Stimulated activated CD4-positive, alpha-beta T cell treated with anti-CD3 and anti-CD28 coated beads, Interleukin-4, amount 100 ng/mL, for 4 hours (primary cell): ENCODE measurements at places on chromosomes 13 and 19.

- no peak for DNase-seq
Observed at GRCh38 chr13:79384022-79384610, 21.9 kb downstream of the RBM26 start.

DNA sequence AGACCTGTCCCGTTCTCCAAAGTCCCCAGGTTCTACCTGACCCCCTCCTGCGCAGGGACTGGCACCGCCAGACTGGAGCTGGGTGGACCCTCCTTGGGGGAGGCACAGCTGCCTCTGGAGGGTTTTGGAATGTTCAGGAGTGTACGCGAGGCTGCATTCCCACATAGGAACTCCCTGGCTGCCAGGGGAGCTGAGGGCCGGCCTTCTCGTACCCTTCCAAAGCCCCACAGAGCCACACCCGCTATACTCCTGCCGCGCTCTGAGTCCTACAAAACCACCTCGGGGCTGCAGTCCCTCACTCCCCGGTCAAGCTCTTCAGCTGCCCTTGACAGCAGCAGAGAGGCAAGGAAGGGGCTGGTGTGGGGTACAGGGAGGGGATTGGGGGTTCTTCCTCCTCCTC, 484 bp upstream of the MUC16 start:
- DNase-seq = no peak

DNA sequence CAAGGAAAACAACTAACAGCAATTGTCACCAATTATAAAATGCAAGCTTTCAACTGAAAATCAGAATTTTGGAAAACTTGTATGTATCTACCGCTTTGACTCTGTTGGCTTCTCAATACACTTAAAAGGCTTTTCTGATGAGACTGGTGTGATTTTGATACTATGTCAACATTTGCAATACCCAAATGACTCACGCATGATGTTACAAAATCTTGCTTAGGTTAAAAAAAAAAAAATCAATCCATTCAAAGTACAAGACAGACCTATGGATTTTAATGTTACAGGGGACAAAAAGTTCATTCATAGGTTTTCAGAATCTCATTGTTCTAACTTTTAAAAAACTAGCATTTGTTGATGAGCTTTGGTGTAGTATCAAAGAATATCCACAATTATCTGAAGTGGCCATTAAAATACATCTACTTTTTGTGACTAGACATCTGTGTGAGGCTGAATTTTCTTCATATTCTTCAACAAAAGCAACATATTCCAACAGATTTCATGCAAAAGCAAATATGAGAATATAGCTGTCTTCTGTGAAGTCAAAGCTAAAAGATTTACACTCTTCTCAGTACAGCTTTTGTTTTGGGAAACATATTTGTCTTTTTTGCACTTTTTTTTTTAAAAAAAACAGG, 10.7 kb downstream of the ELF1 start:
- DNase-seq = no peak

- no peak for DNase-seq
Observed at GRCh38 chr13:110023729-110024644, 237.6 kb upstream of the IRS2 start.

- DNase-seq = no peak
Observed at GRCh38 chr13:33452873-33453517, 167.4 kb upstream of the STARD13 start.

DNA sequence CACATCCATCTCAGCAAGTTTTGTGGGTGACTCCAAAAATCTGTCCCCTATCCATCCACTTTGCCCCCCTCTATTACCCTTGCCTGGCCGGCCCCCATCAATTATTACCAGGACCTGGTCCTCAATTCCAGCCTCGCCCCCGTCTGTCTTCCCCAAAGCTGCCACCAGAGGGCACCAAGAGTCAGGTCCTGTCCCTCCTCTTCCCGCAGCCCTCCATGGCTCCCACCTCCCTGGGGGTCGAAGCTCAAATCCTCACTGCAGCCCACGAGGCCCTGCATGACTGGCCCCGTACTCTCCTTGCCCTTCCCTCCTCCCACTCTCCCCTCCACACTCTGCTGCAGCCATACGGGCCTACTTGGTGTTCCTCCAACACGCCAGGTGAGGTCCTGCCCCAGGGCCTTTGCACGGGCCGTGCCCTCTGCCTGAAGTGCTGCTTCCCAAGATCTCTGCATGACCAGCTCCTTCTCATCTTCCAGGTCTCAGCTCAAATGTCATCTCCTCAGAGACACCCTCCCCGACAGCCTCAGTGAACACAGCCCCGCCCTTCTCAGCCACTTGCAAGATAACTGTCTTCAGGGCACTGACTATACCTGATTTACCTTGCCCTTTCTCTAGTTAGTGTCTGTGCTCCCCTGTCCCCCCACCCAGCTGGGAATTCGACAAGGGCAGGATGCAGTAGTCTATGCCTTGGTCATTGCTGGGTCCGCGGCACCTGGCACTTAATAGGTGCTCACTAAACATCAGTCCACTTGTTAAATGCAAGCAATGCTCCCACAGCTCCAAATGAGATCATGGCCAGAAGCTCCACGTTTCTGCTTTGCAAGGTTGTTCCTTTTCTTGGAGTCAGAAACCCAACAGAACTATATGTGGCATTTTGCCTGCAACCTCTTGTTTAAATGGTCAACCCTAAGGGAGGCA, 16.8 kb upstream of the SEMA6B start:
- DNase-seq = peak; percentile 54

- no peak for DNase-seq
Observed at GRCh38 chr19:11361037-11361770, 6.0 kb downstream of the PLPPR2 start.

GRCh38 chr19:41799444-41800000, 3.1 kb downstream of the CEACAM3 start:
- no peak for DNase-seq

GRCh38 chr19:47615714-47616113, 6.8 kb downstream of the BICRA start:
- no peak for DNase-seq

GRCh38 chr19:33861950-33862349, 65.3 kb downstream of the KCTD15 start:
- DNase-seq = no peak

DNA sequence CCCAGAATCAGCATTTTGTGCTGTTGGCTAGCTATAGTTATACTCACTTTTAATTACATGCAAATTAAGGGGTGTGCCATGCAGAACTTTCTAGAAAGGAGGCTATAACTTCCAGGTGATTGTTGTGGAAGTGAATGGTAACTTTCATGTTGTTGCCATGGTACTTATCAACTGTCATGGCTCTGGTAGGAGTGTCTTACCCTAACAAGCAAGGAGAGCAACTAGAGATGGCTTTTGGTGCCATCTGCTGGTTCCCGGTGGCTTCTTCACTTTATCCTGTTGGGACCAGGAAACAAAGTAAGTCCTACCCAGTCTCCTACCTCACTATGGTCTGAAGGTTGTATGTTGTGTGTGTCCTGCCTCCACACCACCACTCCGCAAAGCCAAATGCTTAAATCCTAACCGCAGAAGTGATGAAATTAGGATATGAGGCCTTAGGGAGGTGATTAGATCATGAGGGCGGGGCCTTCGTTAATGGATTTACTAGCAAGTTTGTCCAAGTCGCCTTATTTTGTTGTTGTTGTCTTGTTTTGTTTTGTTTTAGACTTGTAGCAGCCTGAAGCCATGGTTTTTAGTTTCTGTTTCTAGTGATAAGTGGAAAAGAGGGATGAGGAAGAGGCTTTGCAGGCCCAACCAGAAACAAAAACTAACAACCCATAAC, 22.6 kb downstream of the FBXL12 start:
- peak; percentile 85 for DNase-seq

DNA sequence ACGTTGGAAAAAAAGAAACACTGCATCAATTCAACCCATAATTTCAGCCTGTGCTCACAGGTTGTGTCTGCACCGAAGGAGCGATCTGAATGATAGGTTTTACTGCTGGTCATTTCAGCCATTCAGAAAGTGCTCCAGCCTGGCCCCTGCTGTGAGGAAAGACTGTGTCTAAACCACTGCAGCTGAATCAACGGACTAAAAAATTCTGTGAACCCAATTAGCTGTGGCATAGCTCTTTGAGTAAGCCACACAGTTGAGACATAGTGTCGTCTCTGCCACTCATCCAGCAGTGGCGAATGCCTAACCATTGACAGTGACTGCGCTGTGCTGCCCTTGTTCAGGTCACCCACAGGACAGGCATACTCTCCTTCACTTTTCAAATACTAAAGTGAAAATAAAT, 179.8 kb downstream of the COG6 start:
- DNase-seq = no peak

- no peak for DNase-seq
Observed at GRCh38 chr13:33152389-33152788, 133.2 kb downstream of the STARD13 start.

DNA sequence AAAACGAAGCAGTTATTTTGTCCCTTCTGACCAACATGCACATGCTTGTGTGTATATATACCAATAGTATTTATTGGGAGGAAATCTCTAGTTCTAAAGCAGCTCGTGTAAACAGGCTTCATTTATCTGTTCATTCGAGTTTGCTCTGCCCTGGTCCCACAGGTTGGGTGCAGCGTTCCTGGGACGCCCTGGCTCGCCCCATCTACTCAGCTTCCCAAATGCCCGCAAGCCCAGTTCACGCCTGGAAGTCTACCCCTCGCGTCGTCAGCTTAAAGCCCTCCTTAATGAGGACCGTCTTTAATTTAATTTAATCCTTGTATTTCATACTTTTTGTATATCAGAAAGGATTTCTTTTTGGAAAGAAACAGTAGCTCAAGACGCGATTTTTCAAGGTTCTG, 604 bp downstream of the THSD1 start:
- no peak for DNase-seq

GRCh38 chr13:105007166-105007808, 1528.2 kb downstream of the EFNB2 start:
- no peak for DNase-seq

- DNase-seq = no peak
Observed at GRCh38 chr13:98214707-98215106, 37.6 kb upstream of the RNF113B start.

- no peak for DNase-seq
Observed at GRCh38 chr13:42891591-42891990, 100.5 kb downstream of the EPSTI1 start.

GRCh38 chr19:1262623-1263123, 6.5 kb upstream of the CIRBP start:
- no peak for DNase-seq

- DNase-seq = peak; percentile 70
Observed at GRCh38 chr13:50365408-50366391, 350.5 kb downstream of the KCNRG start.

DNA sequence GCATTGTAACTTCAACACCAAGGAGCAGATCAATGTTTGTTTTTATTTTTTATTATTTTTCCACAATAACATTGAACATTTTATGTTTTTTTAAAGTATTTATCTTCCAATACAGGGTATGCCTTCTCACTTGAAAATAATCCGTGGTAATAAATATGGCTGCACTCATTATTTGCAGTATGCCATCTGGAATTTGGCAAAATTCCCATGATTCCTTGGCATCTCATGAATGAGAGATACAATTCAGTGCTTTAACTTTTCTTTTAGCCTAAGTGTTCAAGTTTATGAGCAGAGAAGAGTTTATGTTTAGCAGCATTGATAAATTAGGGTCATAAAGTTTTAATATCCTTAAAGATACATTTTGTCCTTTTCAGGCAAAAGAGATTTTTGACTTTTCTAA, 1109.6 kb upstream of the ATXN8OS start:
- DNase-seq = no peak

DNA sequence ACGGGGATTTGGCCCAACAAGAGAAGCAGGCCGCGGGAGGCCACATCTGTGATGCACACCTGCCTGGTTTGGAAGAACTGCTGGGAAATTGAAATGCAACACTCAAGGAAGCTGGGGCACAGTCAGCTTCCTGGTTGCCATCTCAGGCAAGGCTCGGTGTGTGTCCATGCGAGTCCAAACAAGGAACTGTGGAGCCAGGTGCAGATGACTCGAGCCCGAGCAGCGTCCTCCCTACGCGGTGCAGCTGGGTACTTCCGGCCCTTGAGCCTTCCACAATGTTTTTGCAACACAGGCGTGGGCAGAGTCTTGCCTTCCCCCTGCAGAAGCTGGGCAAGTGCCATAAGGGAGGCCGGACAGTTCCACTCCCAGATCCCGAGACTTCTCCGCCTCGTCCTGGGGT, 94.6 kb downstream of the CRYL1 start:
- DNase-seq = no peak

DNA sequence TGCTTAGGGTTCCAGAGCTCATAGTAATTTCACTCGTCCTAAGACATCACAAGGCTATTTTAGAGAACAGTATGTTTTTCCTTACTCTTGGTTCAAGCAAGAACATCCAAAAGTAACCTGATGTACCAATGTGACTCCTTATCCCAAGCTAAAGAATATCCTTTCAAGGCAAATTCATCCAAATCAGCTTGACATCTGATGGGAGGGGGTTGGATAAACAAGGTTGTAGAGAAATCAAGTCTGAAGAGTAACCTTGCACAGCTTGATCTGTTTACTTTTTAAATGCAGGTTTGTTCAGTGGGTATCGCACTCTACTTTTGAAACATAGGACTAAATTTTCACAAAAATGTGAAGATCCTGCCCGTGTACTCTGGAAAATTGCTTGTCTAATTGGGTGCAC, 201.2 kb downstream of the GGACT start:
- no peak for DNase-seq

DNA sequence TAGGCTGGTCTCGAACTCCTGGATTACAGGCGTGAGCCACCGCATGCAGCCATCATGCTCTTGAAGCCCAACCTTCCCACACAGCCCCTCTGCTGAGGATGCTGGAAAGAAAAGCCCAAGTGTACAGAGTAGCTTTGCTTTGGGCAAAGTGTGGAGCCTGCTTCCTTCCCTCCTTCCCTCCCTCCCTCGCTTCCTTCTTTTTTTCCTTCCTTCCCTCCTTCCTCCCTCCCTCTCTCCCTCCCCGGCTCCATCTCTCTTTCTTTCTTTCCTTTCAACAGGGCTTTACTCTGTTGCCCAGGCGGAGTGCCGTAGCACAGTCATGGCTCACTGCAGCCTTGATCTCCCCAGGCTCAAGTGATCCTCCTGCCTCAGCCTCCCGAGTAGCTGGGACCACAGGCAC, 2.7 kb downstream of the CC2D1A start:
- DNase-seq = no peak

DNA sequence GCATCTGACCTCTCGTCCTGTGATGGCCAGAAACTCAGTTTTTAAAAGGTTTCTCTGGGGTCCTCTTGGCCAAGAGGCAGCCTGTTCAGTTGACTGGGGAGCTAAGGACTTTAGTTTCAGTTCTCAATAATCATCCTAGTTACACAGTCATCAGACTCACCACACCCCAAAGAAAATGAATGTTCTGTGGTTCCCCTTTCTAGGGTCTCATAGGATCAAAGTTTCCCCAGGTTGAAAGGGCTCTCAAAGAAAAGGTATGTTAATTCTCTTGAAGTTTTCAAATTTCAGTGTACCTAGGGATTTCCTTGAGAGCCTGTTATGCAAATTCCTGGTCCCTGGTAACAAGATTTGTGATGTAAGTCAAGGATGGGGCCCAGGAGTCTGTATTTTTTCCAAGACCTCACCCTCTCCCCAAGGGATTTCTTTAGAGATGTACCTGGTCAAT, 94.9 kb downstream of the FAM216B start:
- no peak for DNase-seq
